Activated CD8-positive, alpha-beta memory T cell treated with anti-CD3 and anti-CD28 coated beads for 1 hour (primary cell): ENCODE measurements at places on chromosomes 11 and 22.

DNA sequence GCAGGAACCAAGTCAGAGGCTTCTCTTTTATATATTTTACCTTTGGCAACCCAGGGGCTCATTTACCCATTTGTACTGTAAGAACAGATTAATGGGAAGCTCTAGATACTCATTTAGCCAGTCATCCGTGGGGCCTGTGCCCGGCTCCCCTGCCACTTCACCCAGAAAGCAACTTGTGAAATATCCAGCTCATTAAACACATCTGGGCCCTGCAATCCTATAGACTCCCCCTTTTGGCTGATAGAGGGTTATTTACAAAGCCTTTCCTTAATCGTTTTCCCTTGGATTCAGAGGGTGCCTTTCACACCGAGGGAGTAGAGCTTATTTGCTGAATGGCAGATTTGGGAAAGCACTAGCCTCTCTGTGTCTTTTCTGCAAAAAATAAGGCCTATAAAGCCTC lies 118.7 kb upstream of the SORL1-AS1 start:
- no peak for DNase-seq

- DNase-seq: no peak
These were observed 2.1 kb downstream of the MED15 start for GRCh38 chr22:20509344-20510047.

- DNase-seq: no peak
These were observed 16.0 kb downstream of the KCNQ1OT1 start for GRCh38 chr11:2683806-2684205.

- no peak for DNase-seq
These were observed 219.4 kb downstream of the BRD1 start for GRCh38 chr22:49608228-49608627.

DNA sequence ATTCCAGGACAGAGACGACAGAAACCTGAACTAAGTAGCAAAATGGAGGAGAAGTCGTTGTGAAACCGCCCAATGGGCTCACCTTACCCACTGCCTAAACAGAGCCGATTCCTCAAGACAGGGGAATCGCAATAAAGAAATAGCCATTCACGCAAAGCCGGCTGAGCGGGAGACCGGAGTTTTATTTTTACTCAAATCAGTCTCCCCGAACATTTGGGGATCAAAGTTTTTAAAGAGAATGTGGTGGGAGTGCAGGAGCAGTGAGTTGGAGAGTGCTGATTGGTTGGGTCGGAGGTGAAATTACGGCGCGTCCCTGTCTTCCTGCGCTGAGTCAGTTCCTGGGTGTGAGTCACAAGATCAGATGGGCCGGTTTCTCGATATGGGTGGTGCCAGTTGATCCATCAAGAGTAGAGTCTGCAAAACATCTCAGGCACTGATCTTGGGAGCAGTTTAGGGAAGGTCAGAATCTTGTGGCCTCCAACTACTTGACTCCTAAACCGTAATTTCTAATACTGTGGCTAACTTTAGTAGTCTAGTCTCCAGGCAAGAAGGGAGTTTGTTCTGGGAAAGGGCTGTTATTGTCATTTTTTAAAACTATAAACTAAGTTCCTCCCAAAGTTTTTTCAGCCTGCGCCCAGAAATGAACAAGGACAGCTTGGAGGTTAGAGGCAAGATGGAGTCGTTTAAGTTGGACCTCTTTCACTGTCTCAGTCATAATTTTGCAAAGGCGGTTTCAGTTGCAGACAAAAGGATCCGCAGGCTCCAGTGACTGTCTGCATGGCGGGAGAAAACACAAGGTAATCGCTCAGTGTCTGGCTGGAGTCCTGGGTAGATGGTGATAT lies 34.1 kb downstream of the OR4D9 start:
- no peak for DNase-seq

- DNase-seq: no peak
These were observed 20.9 kb upstream of the NAALAD2 start for GRCh38 chr11:90113541-90113940.

- no peak for DNase-seq
These were observed 18.2 kb upstream of the CASP12 start for GRCh38 chr11:104916442-104916841.

DNA sequence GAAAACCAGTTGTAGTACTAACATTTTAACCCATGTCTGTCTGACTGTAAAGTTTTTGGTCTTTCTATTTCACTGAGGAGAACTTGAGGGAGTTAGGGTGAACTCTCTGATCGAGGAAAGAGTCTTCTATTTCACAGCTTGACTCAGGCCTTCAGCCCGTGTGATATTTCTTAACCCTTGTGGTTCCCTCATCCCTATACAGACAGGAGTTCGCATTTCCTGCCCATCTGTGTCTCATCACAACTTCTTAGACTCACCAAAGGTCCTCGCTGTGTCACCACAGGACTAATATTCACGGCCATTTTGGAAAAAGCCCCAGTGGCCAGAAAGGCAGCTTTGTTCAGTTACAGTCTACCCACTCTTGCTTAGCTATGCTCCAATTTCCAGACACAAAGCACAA lies 172.8 kb downstream of the FAM181B start:
- DNase-seq: no peak

- DNase-seq: no peak
These were observed 40.5 kb downstream of the SGSM3 start for GRCh38 chr22:40410731-40411505.
